ENCODE measurements at places on chromosomes 5 and 9. TPM values are rescaled to one million over a fixed set of nuclear protein-coding genes. Genes with fewer than 3 reads are reported as not detected.
A peak's percentile ranks its signal among the peaks of the same experiment; 100 is the strongest.

GRCh38 chr5:74529101-74529500 lies 111.4 kb downstream of the ENC1 start:
- DNase-seq = no peak
- H3K4me3 ChIP-seq = no peak overlapping the region
- H3K36me3 ChIP-seq = no peaks in the 10 kb centered on the region
- H3K4me1 ChIP-seq = no peaks in the 10 kb centered on the region

DNA sequence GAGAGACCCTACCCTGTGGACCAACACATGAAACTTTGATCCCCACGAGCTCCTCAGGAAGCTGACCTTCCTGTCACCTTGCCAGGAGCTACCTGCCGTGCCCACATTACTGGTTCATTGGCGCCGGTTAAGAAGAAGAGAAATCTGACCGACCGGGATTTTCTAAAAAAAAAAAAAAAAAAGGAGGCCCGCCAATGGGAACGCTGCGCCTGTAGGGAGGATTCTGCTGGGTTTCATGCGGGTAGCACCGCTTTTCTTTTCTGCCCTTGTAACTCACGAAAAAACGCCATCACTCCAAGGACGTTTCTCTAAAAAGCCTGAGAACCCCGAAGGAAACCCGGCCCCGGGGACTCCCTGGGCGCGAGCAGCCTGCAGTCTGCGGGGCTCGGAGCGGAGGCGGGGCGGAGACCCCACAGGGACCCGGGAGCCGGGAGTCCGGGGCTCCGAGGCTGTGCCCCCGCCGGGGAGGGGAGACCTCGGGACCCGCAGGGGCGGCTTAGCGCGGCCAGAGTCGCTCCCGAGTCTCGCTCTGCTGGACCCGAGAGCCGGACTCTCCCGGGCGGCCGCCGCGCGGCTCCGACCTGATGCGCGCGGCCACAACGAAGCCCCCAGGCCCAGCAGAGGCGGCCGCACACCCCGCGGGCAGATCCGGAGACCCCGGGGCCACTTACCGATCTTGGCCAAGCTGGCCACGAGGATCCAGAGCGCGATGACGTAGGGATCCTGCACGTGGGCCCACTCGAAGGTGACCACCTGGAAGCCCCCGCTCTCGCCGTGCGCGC lies 617 bp downstream of the SLC9A3 start:
- H3K4me1 ChIP-seq = 0 out of 2 replicates have a peak, but pooled peaks cover 2% of the 10 kb centered on the region
- no peaks in the 10 kb centered on the region for H3K36me3 ChIP-seq
- no peak overlapping the region for H3K27ac ChIP-seq
- peak overlapping the region; percentile 22 for H3K4me3 ChIP-seq
- no peak for DNase-seq
- peaks cover 5% of the 10 kb centered on the region for H3K27me3 ChIP-seq

SPINK1 gene
- 3.0 TPM for total RNA-seq

- H3K4me3 ChIP-seq = no peak overlapping the region
- no peaks in the 10 kb centered on the region for H3K4me1 ChIP-seq
- no peaks in the 10 kb centered on the region for H3K27me3 ChIP-seq
- no peak overlapping the region for H3K27ac ChIP-seq
- DNase-seq = no peak
Measured at GRCh38 chr9:92138157-92138959, 23.1 kb upstream of the SPTLC1 start.

DNA sequence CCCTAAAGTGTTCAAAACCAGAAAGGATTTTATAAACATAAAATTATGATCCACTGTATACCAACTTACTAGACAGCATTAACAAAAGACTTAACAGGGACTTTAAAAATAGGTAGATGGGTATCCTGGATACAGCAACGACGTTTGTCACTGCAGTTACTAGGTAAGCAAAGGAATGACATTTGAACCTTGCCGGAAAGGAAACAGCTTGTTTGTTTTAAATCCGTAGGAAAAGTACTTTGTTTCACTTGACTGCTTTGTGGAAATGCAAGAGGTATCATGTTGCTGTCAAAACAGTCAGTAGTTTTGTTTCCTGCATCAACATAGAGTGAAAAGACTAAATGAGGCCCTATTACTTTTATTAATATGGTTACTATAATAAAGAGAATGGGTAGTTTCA lies 122.9 kb downstream of the CDC42SE2 start:
- H3K4me3 ChIP-seq = no peak overlapping the region
- no peaks in the 10 kb centered on the region for H3K27me3 ChIP-seq
- H3K4me1 ChIP-seq = peaks cover 36% of the 10 kb centered on the region
- peak overlapping the region; percentile 40 for H3K27ac ChIP-seq
- DNase-seq = no peak

DNA sequence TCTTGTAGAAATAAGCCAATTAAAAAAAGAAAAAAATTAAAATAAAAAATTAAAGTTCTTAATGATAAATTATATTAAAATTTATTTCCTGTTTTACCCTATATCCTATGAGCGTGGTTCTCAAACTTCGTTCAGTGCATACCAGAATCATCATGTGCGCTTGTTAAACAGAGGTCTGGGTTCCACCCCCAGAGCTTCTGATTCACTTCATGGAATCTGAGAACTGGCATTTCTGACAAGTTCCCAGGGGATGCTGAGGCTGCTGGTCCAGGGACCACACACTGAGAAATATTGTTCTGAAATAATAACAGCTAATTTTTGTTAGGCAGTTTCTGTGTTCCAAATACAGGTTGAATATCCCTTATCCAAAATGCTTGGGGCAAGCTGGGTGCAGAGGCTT lies 79.3 kb downstream of the TMC1 start:
- H3K4me3 ChIP-seq = no peak overlapping the region
- DNase-seq = no peak
- H3K27me3 ChIP-seq = no peaks in the 10 kb centered on the region
- H3K27ac ChIP-seq = no peak overlapping the region
- H3K4me1 ChIP-seq = no peaks in the 10 kb centered on the region

GRCh38 chr9:79924836-79925235 lies 353.1 kb downstream of the TLE4 start:
- H3K27me3 ChIP-seq = no peaks in the 10 kb centered on the region
- no peaks in the 10 kb centered on the region for H3K4me1 ChIP-seq
- H3K27ac ChIP-seq = no peak overlapping the region
- no peak overlapping the region for H3K4me3 ChIP-seq

GRCh38 chr9:81687521-81688261 lies 1.7 kb downstream of the TLE1 start:
- DNase-seq = no peak
- peak overlapping the region; percentile 23 for H3K27ac ChIP-seq
- H3K4me1 ChIP-seq = peaks cover 16% of the 10 kb centered on the region

- H3K36me3 ChIP-seq = peaks cover 9% of the 10 kb centered on the region
- H3K4me1 ChIP-seq = no peaks in the 10 kb centered on the region
- no peak overlapping the region for H3K4me3 ChIP-seq
- no peaks in the 10 kb centered on the region for H3K27me3 ChIP-seq
Measured at GRCh38 chr9:98050351-98050750, 6.2 kb upstream of the NANS start.

- H3K27me3 ChIP-seq = peaks cover 3% of the 10 kb centered on the region
- H3K4me3 ChIP-seq = no peak overlapping the region
- no peak overlapping the region for H3K27ac ChIP-seq
- H3K36me3 ChIP-seq = no peaks in the 10 kb centered on the region
- no peaks in the 10 kb centered on the region for H3K4me1 ChIP-seq
Measured at GRCh38 chr5:6181147-6181729, 197.1 kb downstream of the MED10 start.

DNA sequence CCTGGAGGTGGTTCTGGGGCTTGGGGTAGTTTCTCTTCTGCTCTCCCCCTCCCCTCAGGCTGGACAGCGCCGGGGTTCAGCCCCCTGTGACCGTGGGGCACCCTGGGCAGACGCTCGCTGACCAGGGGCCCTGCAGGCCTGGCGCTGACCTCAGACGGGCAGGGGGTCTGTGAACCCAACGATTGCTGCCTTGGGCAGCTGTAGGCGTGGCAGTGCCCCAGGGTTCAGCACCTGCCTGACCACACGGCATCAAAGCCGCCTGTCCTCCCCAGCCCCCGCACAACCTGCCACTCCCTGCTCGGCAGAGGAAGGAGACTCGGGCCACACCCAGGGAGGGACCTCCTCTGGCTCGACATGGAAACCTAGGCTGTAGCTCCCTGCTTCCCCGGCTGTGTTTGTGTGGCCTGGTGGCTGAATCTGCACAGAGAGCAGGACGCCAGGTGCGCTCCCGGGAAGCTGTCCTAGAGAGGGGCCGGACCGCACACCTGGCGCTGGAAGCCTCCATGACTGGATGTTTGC lies 12.2 kb downstream of the LCN12 start:
- no peak overlapping the region for H3K27ac ChIP-seq
- peaks cover 5% of the 10 kb centered on the region for H3K4me1 ChIP-seq
- no peaks in the 10 kb centered on the region for H3K36me3 ChIP-seq
- H3K27me3 ChIP-seq = no peaks in the 10 kb centered on the region

PTPRD gene
- total RNA-seq = not detected

- H3K27ac ChIP-seq = no peak within 1 kb of the TSS
- no peaks in the 10 kb centered on the region for H3K36me3 ChIP-seq
- H3K4me3 ChIP-seq = peak within 1 kb of the TSS; percentile 58
- no peak for DNase-seq
- H3K4me1 ChIP-seq = no peaks in the 10 kb centered on the region
Measured at GRCh38 chr5:146878476-146879172, at the start of gene PPP2R2B. PPP2R2B (minus strand) TSS chr5:146878757.

DNA sequence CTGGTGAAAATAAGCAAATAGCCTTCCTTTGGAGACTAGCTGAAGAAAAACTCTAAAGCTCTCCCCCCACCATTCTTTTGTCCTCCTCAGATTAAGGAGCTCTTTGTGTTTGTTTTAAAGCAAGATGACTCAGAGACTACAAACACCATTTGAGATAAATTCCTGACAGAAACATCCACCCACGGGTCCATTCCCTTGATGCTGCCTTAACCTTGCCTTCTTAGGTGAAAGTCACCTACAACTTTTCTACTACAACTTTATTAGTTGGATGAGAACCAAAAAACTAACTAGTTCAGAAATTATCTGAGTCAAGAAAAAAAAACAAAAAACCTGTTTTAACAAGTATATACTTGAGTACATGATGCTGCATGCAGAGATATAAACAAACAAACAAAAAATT lies 831.1 kb downstream of the NR2F1-AS1 start:
- H3K27me3 ChIP-seq = no peaks in the 10 kb centered on the region
- no peaks in the 10 kb centered on the region for H3K4me1 ChIP-seq
- no peak overlapping the region for H3K4me3 ChIP-seq
- H3K36me3 ChIP-seq = no peaks in the 10 kb centered on the region

GRCh38 chr9:131598121-131598520 lies 52.8 kb downstream of the PRRT1B start:
- no peaks in the 10 kb centered on the region for H3K36me3 ChIP-seq
- no peak for DNase-seq
- H3K27me3 ChIP-seq = no peaks in the 10 kb centered on the region
- H3K4me1 ChIP-seq = no peaks in the 10 kb centered on the region
- no peak overlapping the region for H3K27ac ChIP-seq

GRCh38 chr5:107990881-107991810 lies 320.4 kb upstream of the EFNA5 start:
- H3K27ac ChIP-seq = no peak overlapping the region
- DNase-seq = no peak
- H3K4me1 ChIP-seq = no peaks in the 10 kb centered on the region

DNA sequence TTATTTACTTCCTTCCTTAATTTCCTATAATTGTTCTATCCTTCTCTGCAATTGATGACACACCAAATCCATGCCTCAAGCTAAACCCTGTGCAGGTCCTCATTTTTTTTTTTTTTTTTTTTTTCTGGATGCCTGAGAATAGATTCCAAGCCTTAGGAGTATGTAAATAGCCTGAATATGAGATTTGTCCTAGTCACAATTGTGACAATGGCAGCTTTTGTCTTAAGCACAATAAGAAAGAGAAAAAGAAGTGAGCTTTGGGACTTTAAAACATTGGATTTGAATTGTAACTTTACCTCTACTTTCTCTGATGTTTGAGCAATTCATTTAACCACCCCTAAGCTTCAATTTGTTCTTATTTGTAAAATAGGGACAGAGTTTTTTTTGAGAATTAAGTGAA lies 280.5 kb downstream of the TUSC1 start:
- no peak overlapping the region for H3K27ac ChIP-seq
- H3K27me3 ChIP-seq = no peaks in the 10 kb centered on the region
- no peak overlapping the region for H3K4me3 ChIP-seq
- no peak for DNase-seq
- H3K36me3 ChIP-seq = no peaks in the 10 kb centered on the region

- H3K36me3 ChIP-seq = no peaks in the 10 kb centered on the region
- H3K4me1 ChIP-seq = no peaks in the 10 kb centered on the region
- no peaks in the 10 kb centered on the region for H3K27me3 ChIP-seq
Measured at GRCh38 chr5:119390404-119390803, 34.6 kb downstream of the TNFAIP8 start.

MCIDAS gene
- 2.9 TPM for total RNA-seq

TMEM232 gene
- 0.21 TPM for total RNA-seq

FRRS1L gene
- 2.3 TPM for total RNA-seq

DNA sequence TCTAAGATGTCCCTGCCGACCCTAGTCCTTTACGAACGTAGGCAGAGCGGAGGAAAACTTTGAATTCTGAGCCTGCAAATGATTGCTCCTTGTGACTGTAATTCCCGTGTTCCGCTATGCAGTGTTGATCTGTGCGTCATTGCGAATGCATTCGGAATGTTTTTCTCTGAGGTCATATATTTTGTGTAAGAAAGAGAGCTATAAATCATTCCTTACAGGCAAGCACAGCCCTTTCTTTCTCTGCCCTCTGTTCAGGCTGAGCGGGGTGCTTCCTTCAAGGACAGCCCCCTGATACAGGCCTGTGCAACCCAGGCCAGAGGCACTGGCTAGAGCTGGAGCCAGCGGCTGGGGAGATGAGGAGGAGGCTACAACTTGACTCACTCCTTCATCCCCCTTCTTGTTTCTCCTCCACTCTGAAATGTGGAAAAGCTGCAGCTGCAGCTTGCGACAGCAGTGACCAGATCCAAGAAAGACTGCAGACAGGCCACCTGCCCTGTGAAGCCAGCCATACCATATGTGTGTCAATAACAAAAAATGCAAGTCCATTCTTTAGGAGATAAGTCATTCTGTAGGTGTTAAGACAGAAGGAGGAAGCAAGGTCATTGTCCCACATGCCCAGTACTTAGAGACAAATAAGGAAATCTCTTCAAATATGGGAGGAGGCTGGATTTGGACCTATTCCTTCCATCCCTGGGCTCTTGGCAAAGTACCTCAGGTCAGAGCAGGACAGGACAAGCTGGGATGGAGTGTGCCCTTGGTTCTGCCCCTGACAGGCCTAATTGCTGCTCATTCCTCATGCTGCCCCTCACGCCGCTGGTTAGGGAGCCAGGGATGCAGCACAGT lies 345.7 kb upstream of the WWC1 start:
- no peaks in the 10 kb centered on the region for H3K4me1 ChIP-seq
- no peaks in the 10 kb centered on the region for H3K36me3 ChIP-seq
- H3K27me3 ChIP-seq = no peaks in the 10 kb centered on the region
- DNase-seq = no peak
- no peak overlapping the region for H3K27ac ChIP-seq

FAM78A gene
- total RNA-seq = 0.59 TPM

- no peak overlapping the region for H3K27ac ChIP-seq
- no peaks in the 10 kb centered on the region for H3K36me3 ChIP-seq
- no peak for DNase-seq
- no peaks in the 10 kb centered on the region for H3K4me1 ChIP-seq
- H3K27me3 ChIP-seq = no peaks in the 10 kb centered on the region
Measured at GRCh38 chr9:249025-249424, 34.4 kb downstream of the DOCK8 start.

GRCh38 chr9:122206118-122207046 lies 22.4 kb downstream of the LHX6 start:
- H3K27me3 ChIP-seq = no peaks in the 10 kb centered on the region
- no peak for DNase-seq
- H3K36me3 ChIP-seq = no peaks in the 10 kb centered on the region
- H3K27ac ChIP-seq = no peak overlapping the region
- no peak overlapping the region for H3K4me3 ChIP-seq

PRDM9 gene
- not detected for total RNA-seq

GRCh38 chr9:34069831-34070230 lies 21.1 kb upstream of the UBAP2 start:
- H3K4me3 ChIP-seq = no peak overlapping the region
- no peaks in the 10 kb centered on the region for H3K36me3 ChIP-seq
- 0 out of 2 replicates have a peak, but pooled peaks cover 6% of the 10 kb centered on the region for H3K4me1 ChIP-seq
- H3K27me3 ChIP-seq = no peaks in the 10 kb centered on the region
- no peak overlapping the region for H3K27ac ChIP-seq
- no peak for DNase-seq
